ENCODE measurements at places on chromosomes 2 and 18. TPM values are rescaled to one million over a fixed set of nuclear protein-coding genes. Genes with fewer than 3 reads are reported as not detected.

DNA sequence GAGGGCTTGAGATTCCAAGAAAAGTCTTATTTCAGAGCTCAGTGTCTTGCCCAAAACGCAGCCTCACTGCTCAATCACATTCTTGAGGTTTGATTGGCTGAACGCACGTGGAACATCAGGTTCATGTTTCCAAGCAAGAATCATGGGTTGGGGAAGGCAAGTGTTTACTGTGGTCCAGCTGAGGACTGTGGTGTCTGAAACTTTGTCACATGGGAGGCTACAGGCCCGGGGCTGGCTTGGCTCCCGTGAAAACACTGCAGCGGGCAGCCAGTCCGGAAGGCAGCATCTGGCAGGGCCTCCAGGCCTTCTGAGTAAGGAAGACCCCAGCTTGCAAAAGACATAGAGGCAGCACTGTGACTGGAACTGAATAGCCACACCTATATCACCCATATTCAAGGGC, 84.7 kb downstream of the POLR1A start:
- no peak for DNase-seq

GRCh38 chr2:205119136-205119535, 563.2 kb upstream of the NRP2 start:
- DNase-seq: no peak

DNA sequence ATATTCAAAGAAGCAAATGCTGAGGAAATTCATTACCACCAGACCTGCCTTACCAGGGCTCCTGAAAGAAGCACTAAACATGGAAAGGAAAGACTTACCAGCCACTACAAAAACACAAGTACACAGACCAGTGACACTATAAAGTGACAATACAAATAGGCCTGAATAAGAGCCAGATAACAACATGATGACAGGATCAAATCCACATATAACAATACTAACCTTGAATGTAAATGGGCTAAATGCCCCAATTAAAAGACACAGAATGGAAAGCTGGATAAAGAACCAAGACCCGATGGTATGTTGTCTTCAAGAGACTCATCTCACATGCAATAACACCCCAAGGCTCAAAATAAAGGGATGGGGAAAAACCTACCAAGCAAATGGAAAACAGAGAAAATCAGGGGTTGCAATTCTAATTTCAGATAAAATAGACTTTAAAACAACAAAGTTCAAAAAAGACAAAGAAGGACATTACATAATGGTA, 353.4 kb downstream of the LNPK start:
- DNase-seq: no peak

DNA sequence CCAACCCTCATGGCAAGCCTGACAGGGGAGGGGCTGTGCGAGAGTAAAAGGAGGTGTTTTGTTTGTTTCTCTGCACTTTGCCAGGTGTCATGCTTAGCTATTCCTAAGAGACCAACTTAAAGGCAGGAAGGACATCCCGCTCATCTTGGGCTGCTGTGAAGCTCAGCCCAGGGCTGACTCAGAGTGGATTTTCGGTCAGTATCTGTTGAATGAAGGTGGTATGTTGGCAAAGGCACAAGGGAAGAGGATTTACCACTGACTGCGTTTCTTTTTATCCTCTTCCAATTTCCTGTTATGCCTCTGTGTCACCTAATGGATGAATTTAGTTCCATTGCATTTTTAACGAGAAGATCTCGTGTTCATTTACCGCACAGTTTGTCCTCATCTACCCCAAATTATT, 18.9 kb downstream of the TRPM8 start:
- DNase-seq: no peak

The KRTCAP3 gene
- 7.9 TPM for total RNA-seq
